ENCODE measurements at places on chromosomes 1 and 21. TPM values are rescaled to one million over a fixed set of nuclear protein-coding genes. Genes with fewer than 3 reads are reported as not detected.
A peak's percentile ranks its signal among the peaks of the same experiment; 100 is the strongest.

GRCh38 chr1:14189381-14189780 is 409.1 kb upstream of the KAZN start:
- no peaks in the 10 kb centered on the region for H3K27me3 ChIP-seq
- no peak overlapping the region for H3K27ac ChIP-seq
- no peak for DNase-seq
- no peaks in the 10 kb centered on the region for H3K36me3 ChIP-seq
- no peaks in the 10 kb centered on the region for H3K4me1 ChIP-seq

GRCh38 chr1:2196901-2197638 is 2.5 kb upstream of the FAAP20 start:
- no peak for DNase-seq
- H3K27ac ChIP-seq = peak overlapping the region; percentile 88
- no peak overlapping the region for H3K4me3 ChIP-seq
- peaks cover 46% of the 10 kb centered on the region for H3K4me1 ChIP-seq
- H3K27me3 ChIP-seq = no peaks in the 10 kb centered on the region

DNA sequence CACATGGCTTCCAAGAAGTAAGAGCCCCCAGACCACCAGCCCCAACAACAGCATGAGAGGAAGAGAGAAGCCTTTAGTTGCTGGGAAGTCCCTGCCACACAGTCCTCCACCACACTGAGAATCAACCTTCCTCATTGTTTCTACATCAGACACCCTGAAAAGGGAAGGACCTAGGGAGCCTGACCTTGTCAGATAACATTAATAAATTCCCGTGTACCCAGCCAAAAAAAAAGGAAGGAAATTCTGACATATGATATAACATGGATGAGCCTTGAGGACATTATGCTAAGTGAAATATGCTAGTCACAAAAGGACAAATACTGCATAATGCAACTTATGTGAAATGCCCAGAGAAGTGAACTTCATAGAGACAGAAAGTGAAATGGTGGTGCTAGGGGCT is 65.6 kb upstream of the ARHGAP29 start:
- peaks cover 43% of the 10 kb centered on the region for H3K4me1 ChIP-seq
- no peaks in the 10 kb centered on the region for H3K27me3 ChIP-seq
- no peak for DNase-seq
- no peak overlapping the region for H3K27ac ChIP-seq
- H3K4me3 ChIP-seq = no peak overlapping the region

DNA sequence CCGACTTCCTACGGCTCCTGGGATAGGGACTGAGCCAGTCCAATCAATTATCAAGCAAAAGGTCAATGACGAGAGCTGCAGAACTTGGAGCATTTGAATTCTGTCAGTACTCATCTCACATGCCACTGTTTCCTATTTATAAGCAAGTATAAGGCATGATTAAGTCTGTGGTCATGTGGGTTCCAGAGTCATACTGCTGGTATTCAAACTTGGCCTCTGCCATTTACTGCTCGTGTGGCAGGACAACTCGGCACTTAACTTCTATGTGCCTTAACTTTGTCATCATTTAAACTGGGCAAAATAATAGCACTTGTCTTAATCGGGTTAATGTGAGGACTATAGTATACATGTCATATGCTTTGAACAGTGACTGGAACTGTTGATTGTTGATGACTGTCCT is 44.9 kb upstream of the TNFSF18 start:
- DNase-seq = no peak
- H3K27ac ChIP-seq = no peak overlapping the region
- no peaks in the 10 kb centered on the region for H3K27me3 ChIP-seq
- H3K4me3 ChIP-seq = no peak overlapping the region
- no peaks in the 10 kb centered on the region for H3K36me3 ChIP-seq
- H3K4me1 ChIP-seq = no peaks in the 10 kb centered on the region

FUCA1 gene
- 37.3 TPM for total RNA-seq

All from heart left ventricle (tissue), 16 donors.